ENCODE measurements at places on chromosomes 6 and 20. TPM values are rescaled to one million over a fixed set of nuclear protein-coding genes. Genes with fewer than 3 reads are reported as not detected.
A peak's percentile ranks its signal among the peaks of the same experiment; 100 is the strongest.

The NSFL1C gene
- total RNA-seq: 66.3 TPM

The FOXS1 gene
- total RNA-seq: not detected

The ECT2L gene
- not detected for total RNA-seq

The CCN6 gene
- total RNA-seq: not detected

The DOK5 gene
- not detected for total RNA-seq

- peak; percentile 48 for DNase-seq
These were observed 6.8 kb downstream of the MKKS start for GRCh38 chr20:10427060-10427692.

DNA sequence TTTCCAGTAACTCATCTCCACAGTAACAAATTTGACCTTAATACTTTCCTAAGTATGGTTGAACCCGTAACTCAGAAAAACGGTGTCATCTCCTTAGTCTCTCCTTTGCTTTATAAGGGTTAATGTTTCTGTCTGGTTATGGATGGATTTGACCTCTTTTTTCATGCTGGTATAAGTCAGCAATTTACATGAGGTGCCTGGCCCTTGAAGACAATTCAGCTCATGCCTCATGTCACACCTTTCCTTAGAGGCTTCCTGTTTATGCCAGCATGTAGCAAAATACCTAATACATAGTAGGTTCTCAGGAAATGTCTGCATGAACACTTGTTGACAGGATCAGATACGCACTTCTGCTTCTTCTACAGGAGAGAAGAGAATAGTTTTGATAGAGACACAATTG is 37.7 kb upstream of the C20orf144 start:
- DNase-seq: no peak

DNA sequence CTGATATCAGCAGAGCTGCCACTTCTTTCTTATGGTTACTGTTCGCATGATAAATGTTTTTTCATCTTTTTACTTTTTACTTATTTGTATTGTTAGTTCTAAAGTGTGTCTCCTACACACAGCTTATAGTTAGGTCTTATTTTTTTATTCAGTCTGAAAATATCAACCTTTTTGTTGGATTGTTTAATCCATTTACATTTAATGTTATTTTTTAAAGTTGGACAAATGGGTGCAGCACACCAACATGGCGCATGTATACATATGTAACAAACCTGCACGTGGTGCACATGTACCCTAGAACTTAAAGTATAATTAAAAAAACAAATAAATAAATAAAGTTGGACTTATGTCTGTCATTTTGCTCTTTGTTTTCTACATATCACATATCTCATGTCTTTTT is 40.3 kb upstream of the FOXC1 start:
- no peak for DNase-seq

GRCh38 chr20:1943275-1944002 is 48.2 kb downstream of the SIRPA start:
- no peak for DNase-seq

DNA sequence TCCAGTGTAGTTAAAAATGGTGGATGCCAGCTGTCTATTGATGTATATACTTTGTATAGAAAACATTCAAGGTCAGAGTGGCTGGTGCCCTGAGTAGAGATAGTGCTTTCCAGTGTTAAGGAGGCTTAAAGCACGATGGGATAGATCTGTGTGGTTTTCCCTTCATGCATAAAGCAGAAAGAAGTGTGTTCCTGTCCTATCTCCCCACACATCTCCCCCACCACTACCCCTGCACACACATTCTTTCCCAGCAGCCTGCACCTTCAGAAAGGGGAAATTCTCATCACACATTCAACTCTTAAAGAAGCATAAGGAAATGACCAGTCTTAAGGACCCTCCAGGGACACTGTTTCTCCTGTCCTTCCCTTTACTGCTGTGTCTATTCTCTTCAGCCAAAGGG is 221.7 kb upstream of the TAB2 start:
- no peak for DNase-seq
